Calu3 (cell line): ENCODE measurements at places on chromosomes 12 and 14. TPM values are rescaled to one million over a fixed set of nuclear protein-coding genes. Genes with fewer than 3 reads are reported as not detected.

DNA sequence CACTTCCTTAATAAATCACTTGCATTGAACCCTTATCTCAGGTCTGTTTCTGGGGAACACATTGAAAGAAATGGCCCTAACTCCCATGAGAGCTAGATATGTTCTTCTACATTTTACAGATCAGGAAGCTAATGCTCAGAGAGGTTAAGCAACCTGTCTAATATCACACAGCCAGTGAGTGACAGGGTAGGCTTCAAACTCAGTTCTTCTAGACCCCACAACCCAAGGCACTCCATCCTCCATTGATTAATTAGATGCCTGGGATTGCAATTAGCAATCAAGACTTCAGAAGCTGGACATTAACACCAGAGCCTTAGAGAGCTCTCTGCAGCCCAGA, 59.8 kb downstream of the C14orf132 start:
- no peak for DNase-seq
- H3K27ac ChIP-seq = no peak overlapping the region
- no peaks in the 10 kb centered on the region for H3K36me3 ChIP-seq
- peaks cover 12% of the 10 kb centered on the region for H3K27me3 ChIP-seq

- H3K36me3 ChIP-seq = no peaks in the 10 kb centered on the region
- H3K27ac ChIP-seq = no peak overlapping the region
- H3K27me3 ChIP-seq = no peaks in the 10 kb centered on the region
- DNase-seq = no peak
- H3K4me1 ChIP-seq = peaks cover 9% of the 10 kb centered on the region
Measured at GRCh38 chr14:60777856-60778578, 43.5 kb downstream of the MNAT1 start.

- H3K27ac ChIP-seq = no peak overlapping the region
- H3K4me3 ChIP-seq = no peak overlapping the region
- DNase-seq = no peak
Measured at GRCh38 chr12:3838076-3838475, 35.1 kb downstream of the PARP11 start.

RHOJ gene
- total RNA-seq = 0.40 TPM in 1 of 2 replicates, not detected in the other

HHIPL1 gene
- total RNA-seq = 0.22 TPM in 1 of 2 replicates, not detected in the other

ANKRD33 gene
- not detected in 2 replicates for total RNA-seq

CLEC4C gene
- total RNA-seq = not detected in 2 replicates

NGB gene
- total RNA-seq = not detected in 2 replicates

ANO4 gene
- 1.3 and 1.9 TPM in 2 replicates for total RNA-seq

DNA sequence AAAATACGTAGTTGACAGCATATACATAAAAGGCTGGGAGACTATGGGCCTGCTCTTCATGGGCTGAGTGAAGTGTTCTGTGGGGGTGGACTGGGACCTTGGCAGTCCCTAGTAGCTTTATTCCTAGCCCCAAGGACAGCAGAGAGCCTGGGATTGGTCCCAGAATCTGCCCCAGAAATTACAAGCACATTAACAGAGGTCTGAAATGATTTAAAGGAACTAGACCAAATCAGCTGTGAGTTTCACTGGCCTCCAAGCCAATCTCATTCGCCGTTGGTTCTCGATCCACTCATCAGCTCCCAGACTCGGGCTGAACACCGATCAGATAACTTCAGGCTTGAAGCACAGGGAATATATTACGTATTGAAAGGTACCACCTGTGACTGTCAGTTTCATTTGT, 77.0 kb upstream of the PSMC1 start:
- no peak overlapping the region for H3K27ac ChIP-seq
- no peaks in the 10 kb centered on the region for H3K36me3 ChIP-seq
- H3K4me3 ChIP-seq = no peak overlapping the region
- peaks cover 33% of the 10 kb centered on the region for H3K27me3 ChIP-seq
- no peaks in the 10 kb centered on the region for H3K4me1 ChIP-seq
- no peak for DNase-seq

- no peak overlapping the region for H3K4me3 ChIP-seq
- H3K36me3 ChIP-seq = peaks cover 10% of the 10 kb centered on the region
- no peak for DNase-seq
Measured at GRCh38 chr14:102472791-102473150, 36.8 kb downstream of the ANKRD9 start.

DNA sequence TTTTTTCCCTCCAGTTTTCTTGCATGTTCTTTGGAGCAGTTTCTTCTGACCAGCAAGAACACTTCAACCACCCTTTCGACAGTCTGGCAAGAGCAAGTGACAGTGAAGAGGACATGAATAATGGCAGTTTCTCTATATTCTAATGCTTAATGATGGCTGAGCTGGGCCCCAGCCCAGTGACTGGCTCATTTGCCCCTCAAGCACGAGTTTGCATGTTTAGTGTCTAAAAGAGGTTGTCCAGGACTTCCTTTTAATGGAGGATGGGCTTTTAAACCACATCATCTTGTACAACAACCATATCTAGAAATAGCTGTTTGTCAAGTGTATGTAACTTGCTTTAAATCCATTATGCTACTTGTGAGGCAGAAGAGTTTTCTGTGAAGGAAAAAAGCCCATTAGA, 28.4 kb downstream of the RAD9B start:
- peaks cover 6% of the 10 kb centered on the region for H3K36me3 ChIP-seq
- H3K4me3 ChIP-seq = no peak overlapping the region
- H3K4me1 ChIP-seq = no peaks in the 10 kb centered on the region
- H3K27ac ChIP-seq = no peak overlapping the region
- H3K27me3 ChIP-seq = no peaks in the 10 kb centered on the region
- no peak for DNase-seq

- H3K36me3 ChIP-seq = peaks cover 6% of the 10 kb centered on the region
- peaks cover 30% of the 10 kb centered on the region for H3K4me1 ChIP-seq
- no peak overlapping the region for H3K4me3 ChIP-seq
- no peak for DNase-seq
Measured at GRCh38 chr14:93304771-93305170, 28.1 kb downstream of the BTBD7 start.

RNASE7 gene
- not detected in 2 replicates for total RNA-seq

DNA sequence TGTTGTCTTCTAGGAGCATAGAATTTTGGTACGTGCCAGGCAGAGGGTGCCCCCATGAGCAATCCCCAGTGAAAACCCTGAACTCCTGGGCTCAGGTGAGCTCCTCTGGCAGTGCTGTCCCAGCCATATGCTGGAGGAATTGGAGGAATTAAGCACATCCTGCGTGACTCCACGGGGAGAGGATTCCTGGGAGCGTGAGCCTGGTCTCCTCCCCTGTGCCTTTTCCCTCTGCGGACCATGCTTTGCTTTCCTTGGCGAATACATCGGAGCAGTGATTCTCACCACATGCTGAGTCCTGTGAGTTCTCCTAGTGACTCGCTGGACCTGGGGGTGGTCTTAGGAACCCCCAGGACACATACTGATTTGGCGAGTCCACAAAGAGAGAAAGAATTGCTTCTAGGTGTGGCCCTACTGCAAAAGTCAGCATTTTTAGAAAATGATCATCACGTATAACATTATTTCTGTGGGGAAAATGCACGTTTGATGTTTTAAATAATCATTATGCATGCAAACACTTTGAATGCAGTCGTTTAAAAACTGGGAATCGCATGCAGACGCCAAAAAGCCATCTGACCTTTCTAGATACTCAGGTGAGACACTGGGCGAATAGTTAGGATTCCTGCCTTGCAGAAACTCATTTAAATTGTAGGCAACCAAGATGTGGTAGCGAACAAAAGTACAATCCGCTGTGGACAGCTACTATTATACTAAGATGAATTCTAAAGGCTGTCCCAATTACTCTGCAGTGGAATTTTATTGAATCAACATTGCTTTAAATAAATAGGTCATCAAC, 370.9 kb downstream of the TMEM132D start:
- no peaks in the 10 kb centered on the region for H3K27me3 ChIP-seq
- H3K4me3 ChIP-seq = no peak overlapping the region
- no peaks in the 10 kb centered on the region for H3K36me3 ChIP-seq
- H3K27ac ChIP-seq = no peak overlapping the region

DNA sequence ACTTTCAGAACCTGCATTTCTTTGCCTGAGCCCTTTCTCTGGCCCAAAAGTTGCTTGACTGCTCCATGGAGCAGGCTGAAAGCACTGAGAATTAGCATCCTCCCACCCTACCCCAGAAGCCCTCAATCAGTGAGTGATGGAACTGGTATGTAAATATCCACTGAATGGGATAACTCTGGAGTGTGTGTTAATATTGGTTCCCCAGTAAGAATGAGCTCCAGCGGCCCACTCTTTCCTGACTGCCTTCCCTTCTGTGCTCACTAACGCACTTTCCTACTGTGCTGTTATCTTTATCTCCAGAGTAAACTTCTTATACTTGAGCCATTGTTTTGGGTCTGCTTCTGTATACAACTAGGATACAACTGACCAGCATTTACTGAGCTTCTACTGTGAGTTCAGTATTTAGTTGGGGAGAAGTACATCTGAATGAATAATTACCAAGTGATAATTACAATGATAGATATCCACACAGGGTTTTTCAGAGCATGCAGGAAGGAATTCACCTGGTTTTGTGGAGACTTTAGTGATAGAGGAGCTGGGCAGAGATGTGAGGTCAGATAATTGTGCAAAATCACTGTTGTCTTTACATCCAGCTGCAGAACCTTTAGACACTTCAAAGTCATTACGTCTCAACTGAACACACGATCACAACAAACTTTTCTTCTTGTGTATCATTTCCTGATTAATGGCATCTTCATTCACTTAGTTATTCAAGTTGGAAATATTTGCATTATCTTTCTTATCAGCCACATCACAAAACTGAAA, 149.2 kb upstream of the BTG1 start:
- no peak overlapping the region for H3K4me3 ChIP-seq
- no peak overlapping the region for H3K27ac ChIP-seq
- H3K36me3 ChIP-seq = no peaks in the 10 kb centered on the region
- H3K27me3 ChIP-seq = no peaks in the 10 kb centered on the region
- no peaks in the 10 kb centered on the region for H3K4me1 ChIP-seq

GRCh38 chr12:94172031-94172430, 23.7 kb downstream of the PLXNC1 start:
- no peak for DNase-seq
- H3K4me3 ChIP-seq = no peak overlapping the region
- peaks cover 67% of the 10 kb centered on the region for H3K27me3 ChIP-seq
- H3K36me3 ChIP-seq = no peaks in the 10 kb centered on the region
- no peak overlapping the region for H3K27ac ChIP-seq
- no peaks in the 10 kb centered on the region for H3K4me1 ChIP-seq

GRCh38 chr12:72272091-72272661, at the start of gene TRHDE:
Gene TRHDE (plus strand): TSS chr12:72272370. CDS start chr12:72272644, 274 bp downstream.
- no peaks in the 10 kb centered on the region for H3K27me3 ChIP-seq
- H3K4me3 ChIP-seq = peak within 1 kb of the TSS; percentile 92
- H3K27ac ChIP-seq = peak within 1 kb of the TSS; percentile 73
- peaks cover 17% of the 10 kb centered on the region for H3K4me1 ChIP-seq

DNA sequence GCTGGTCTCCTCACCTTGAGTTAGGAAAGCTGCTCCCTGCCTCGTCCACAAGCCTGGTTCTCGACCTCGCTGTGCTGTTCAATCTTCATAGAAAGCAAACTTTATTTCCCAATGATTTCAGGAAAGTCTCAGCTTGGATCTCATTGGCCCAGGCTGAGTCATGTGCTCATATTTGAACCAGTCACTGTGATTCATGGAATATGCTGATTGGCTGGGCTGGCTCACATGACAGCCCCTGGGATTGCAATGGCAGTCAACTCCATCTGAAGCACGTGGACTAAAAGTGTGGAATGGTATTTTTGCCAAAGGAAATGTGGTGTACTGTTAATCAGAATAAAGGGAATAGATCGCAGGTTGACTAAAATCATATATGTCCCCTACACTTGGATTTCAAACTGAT, 396.6 kb downstream of the AACS start:
- no peak overlapping the region for H3K4me3 ChIP-seq
- H3K36me3 ChIP-seq = no peaks in the 10 kb centered on the region
- no peaks in the 10 kb centered on the region for H3K4me1 ChIP-seq
- DNase-seq = no peak
- H3K27ac ChIP-seq = no peak overlapping the region
- H3K27me3 ChIP-seq = peaks cover 42% of the 10 kb centered on the region

GRCh38 chr14:57617510-57617909, 123.9 kb upstream of the CCDC198 start:
- DNase-seq = no peak
- no peak overlapping the region for H3K27ac ChIP-seq
- peaks cover 20% of the 10 kb centered on the region for H3K27me3 ChIP-seq
- no peak overlapping the region for H3K4me3 ChIP-seq
- no peaks in the 10 kb centered on the region for H3K4me1 ChIP-seq

GRCh38 chr12:95085612-95086011, 12.2 kb upstream of the NR2C1 start:
- no peak overlapping the region for H3K4me3 ChIP-seq
- no peaks in the 10 kb centered on the region for H3K27me3 ChIP-seq
- H3K36me3 ChIP-seq = peaks cover 66% of the 10 kb centered on the region
- H3K4me1 ChIP-seq = no peaks in the 10 kb centered on the region
- H3K27ac ChIP-seq = no peak overlapping the region

DNA sequence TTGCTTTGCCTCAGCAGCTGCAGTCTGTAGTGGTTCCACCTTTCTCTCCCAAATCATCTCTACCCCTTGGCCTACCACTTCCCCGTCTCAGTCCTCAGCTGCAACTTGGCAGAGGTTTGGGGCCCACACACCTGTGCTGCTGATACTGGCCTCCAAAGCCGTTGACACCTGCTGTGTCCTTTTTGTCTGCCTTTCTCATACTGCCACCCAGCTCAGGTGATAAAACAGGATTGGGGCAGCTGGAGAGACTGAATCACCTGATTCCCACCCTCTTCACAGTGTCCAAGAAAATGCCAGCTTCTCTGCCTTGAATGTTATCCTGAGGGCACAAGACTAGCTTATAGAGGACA, 103.7 kb downstream of the ETV6 start:
- H3K36me3 ChIP-seq = peaks cover 35% of the 10 kb centered on the region
- no peaks in the 10 kb centered on the region for H3K27me3 ChIP-seq

PRMT5 gene
- total RNA-seq = 101 and 113 TPM in 2 replicates

DNA sequence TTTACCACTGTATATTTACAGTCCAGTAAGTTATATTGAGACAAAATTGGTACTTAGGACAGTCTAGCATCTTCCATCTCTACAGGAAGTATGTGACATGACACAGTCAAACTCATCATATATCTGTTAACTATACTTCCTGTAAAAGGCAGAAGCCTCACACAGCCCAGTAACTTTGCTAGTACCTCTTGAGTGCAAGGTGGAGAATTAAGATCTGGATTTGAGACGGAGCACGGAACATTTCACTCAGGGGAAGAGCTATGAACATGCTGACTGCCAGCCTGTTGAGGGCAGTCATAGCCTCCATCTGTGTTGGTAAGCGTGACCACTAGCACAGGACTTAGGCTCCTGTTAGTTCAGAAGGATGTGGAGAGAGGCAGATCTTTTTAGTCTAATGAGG, 333.7 kb upstream of the OR4E1 start:
- H3K27ac ChIP-seq = no peak overlapping the region
- no peak for DNase-seq
- H3K4me3 ChIP-seq = no peak overlapping the region
- peaks cover 10% of the 10 kb centered on the region for H3K4me1 ChIP-seq
- H3K27me3 ChIP-seq = peaks cover 33% of the 10 kb centered on the region
- no peaks in the 10 kb centered on the region for H3K36me3 ChIP-seq

- H3K36me3 ChIP-seq = no peaks in the 10 kb centered on the region
- no peaks in the 10 kb centered on the region for H3K4me1 ChIP-seq
- no peak overlapping the region for H3K27ac ChIP-seq
- DNase-seq = no peak
Measured at GRCh38 chr12:108591267-108591980, 6.5 kb downstream of the TMEM119 start.

- peak overlapping the region; percentile 79 for H3K27ac ChIP-seq
- H3K4me3 ChIP-seq = peak overlapping the region; percentile 46
- no peaks in the 10 kb centered on the region for H3K27me3 ChIP-seq
- H3K4me1 ChIP-seq = peaks cover 49% of the 10 kb centered on the region
- DNase-seq = peak; percentile 85
- peaks cover 7% of the 10 kb centered on the region for H3K36me3 ChIP-seq
Measured at GRCh38 chr14:61355892-61356325, 34.5 kb downstream of the PRKCH start.

IFI27L2 gene
- total RNA-seq = 40.4 and 57.1 TPM in 2 replicates

SLC7A7 gene
- 8.7 and 10.2 TPM in 2 replicates for total RNA-seq

IL23A gene
- 1.8 and 2.9 TPM in 2 replicates for total RNA-seq
